ENCODE measurements at places on chromosomes 2 and 18.

DNA sequence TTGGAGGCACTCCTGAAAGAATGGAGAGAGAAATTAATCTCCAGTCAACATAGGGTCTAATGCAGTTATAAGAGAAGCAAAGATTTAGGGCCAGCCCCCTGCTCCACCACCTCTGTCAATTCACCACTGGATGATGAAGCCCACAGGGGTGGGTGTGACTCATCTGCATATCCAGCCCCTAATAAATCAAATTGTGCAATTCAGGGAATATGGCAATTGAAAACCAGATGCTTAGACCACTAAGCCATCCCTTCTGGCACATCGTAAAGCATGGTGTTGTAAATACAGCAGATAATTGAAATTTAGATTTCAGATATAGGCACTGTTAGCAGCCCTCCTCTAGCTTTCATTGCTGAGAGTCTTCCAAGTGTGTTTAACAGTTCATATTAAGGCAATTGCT is 541.4 kb downstream of the PARD3B start:
- no peak for DNase-seq

- no peak for DNase-seq
Measured at GRCh38 chr2:237693291-237693994, 66.1 kb downstream of the LRRFIP1 start.

DNA sequence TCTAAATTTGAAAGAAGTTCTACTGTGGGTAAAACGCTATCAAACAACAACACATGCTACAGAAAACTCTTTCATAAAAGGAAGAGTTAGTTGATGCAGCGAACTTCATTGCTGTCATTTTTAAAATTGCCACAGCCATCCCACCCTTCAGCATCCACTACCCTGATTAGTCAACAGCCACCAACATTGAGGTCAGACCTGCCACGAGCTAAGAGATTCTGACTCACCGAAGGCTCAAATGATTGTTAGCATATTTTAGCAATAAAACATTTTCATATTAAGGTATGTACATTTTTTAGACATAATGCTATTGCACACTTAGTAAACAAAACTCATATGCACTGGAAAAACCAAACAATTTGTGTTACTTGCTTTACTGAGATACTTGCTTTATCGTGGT is 347.1 kb downstream of the CLIP4 start:
- DNase-seq, result no peak

DNA sequence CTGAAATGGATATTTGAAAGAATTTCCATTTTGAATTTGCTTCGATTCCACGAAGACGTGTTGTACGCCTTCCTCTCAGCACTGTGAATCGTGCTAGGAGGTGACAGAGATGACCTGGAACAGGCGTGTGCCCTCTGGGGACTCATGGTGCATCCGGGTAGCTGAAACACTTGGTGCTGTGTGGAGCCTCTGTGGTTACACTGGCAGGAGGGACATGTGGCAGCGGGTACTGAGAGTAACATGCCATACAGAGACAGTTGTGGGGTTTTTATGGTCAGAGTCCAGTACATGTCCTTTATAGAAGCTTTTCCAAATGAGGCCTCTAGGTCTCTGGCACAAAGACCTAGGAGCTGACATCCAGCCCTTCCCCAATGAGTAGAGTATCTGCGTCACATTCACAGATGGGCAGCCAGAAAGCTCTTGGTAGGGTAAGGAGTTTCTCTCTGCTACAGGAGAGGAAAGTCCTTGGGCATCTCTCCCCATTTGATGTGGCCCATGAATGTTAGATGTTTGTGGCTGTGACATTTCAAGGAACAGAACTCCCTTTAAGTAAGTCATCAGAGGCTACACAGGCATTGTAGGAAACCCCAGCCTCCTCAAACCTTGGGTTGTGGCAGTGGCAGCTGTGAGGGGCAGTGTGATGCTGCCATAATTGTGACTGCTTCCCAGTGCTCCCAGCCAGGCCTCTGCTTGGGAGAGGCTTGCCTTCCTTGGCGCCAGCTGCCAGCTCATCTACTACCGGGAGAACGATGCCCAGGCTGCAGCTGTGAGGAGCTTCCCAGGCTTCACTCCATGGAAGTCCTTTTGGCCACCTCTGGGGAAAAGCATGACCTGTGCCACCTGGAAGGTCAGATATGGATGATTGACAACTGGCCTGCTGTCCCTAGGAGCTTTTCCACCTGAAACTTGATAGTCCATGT is 80.6 kb downstream of the ACOXL start:
- no peak for DNase-seq

- no peak for DNase-seq
Measured at GRCh38 chr18:48714873-48715272, 176.0 kb downstream of the CTIF start.
